ENCODE measurements at places on chromosomes 5 and 9. TPM values are rescaled to one million over a fixed set of nuclear protein-coding genes. Genes with fewer than 3 reads are reported as not detected.

DNA sequence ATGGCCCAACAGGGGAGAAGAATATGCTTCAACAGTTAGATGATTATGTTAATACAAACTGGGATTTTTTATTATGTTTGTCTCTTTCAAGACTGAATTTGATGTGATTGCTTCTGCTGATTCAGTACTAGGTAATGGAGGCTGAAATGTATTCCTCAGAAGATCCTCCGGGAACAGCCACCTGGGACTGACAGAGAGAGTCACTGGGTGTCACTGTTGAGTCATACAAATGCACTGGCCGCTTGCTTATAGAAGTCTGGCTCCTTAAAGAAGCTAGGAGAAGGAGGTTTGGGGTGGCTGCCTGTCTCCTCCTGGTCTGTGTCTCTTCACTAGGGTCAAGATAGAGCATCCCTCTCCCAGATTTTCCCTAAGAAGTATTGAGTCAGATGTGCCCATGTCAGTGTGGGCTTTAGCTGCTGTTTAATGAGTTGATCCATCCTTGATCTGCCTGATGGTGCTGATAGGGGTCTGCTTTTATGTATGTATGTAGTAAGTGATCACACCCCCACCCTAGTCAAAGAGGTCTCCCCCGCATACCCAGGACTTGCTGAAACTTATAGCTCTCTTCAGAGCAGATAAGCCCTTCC lies 773.4 kb downstream of the BRINP1 start:
- no peak for DNase-seq

The ORM2 gene
- total RNA-seq = not detected

The SLC34A3 gene
- not detected for total RNA-seq

The ATP6V0E1 gene
- 319 TPM for total RNA-seq

DNA sequence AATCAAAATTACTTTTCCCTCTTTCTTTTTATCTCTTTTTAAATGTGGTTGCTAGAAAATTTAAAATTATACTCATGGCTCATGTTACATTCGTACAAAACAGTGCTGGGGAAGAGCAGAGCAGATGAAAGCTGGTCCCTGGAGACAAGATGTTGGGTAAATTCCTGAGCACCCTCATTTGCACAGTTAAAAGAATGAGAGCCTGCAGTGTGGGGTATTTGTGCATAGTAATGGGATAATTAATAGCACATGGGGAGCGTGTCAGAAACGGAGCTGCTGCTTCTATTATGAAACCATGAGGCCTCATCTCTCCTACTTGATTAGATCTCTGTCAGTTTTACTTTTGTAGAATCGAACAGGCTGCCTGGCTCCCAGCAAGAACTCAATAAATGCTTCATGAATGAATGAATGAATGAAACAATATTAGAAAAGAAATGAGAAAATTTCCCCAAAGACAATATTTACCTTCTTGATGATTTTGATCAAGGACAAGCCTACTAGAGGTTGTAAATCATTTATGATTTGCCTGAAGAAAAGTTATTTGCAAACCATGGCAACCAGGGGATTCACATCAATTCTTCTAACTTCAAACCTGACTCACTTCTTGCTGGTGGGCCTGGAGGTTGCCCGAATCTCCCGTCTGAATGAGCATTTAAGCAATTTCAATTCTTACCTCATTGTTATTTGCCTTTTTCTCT lies 177.2 kb upstream of the TUT7 start:
- DNase-seq = no peak

The KLF4 gene
- 386 TPM for total RNA-seq

GRCh38 chr5:95281226-95281625 lies 3.7 kb downstream of the MCTP1 start:
- no peak for DNase-seq

DNA sequence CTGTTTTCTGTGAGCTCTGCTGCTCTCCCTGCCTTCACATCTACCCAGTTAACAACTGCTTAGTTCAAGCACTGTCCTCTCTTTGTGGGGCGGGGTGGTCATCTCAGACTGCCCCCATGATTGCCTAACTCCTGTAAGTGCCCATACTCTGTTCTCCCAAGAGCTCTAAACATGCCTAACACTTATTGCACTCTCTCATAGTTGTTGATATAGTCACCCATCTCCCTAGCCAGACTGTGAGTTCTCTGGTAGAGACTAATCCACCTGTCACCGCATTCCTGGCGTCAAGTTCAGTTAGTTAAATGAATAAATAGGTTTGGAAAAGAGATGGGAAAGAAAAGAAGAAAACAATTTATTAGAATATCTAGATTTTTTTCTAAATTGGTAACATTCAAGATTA lies 18.3 kb upstream of the MUSK start:
- DNase-seq = no peak

GRCh38 chr9:95005278-95006143 lies 279.0 kb downstream of the AOPEP start:
- DNase-seq = no peak

DNA sequence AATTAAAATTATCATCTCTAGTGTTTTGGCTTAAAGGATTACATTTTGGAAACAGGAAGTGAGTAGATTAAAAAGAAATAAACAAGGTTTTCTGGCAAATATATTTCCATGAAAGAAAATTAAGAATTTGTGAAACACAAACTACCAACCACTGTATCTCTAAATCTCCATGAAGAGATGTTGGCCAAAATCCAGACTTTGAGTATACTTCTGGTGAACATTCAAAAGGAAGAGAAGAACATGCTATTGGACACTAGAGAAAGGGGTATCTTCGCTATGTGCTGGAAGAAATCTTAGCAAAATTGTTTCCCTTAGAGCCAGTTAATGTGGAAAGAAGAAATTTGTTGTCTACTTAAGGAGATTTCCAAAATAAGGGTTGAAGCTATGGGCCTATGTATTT lies 710.4 kb upstream of the CTNND2 start:
- DNase-seq = no peak

The AGPAT2 gene
- 547 TPM for total RNA-seq

- DNase-seq = no peak
Measured at GRCh38 chr5:143186623-143187022, 216.9 kb downstream of the NR3C1 start.

DNA sequence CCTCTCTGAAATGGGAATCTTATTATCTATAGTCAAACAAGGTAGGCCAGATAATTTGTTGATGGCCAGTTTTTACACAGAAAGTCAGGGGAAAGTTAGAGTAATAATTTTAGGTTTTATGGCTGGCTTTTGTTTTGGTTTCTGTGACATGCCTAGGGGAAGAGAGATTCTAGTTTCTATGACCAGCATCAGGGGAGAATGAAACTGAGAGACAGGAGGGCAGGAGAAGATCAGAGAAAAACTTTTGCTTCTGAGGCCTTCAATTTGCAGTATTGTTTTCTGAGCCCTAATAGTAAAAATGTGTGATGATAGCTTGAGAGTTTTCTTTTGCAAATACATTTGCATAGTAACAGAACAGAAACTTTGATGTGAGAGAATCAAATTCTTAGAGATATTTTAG lies 564.3 kb downstream of the ZNF608 start:
- no peak for DNase-seq

- DNase-seq = peak; percentile 72
Measured at GRCh38 chr9:121837113-121837961, 185.9 kb downstream of the DAB2IP start.

DNA sequence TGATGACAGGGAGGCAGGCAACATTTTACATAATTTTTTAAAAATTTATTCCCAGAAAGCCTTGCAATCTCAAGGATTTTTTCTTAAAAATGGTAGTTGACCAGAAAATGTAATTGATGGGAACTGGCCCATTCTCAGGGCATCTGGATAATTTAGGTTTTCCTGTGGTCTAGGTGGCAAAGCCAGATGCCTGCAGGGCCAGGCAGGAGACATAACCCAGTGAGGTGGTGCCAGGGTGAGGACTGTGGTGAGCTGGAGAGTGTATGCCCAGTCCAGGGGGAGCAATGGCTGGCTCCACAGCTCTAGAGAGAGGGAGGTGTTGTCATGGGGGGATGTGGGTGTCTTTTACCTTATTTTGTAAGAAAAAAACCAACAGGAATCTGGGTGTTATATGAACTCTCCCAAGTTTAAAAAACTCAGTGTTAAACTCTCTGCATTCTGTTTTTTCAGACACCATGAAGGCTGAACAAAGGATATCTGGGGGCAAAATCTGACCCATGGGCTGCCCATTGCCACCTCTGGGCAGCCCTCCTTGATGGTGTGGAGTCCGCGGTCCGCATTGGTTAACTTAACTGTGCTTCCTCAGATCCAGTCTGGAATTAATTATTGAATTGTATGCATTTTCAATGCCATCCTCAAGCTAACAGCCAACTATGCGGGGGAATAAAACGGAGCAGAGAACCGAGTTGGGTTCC lies 43.9 kb downstream of the BOD1 start:
- no peak for DNase-seq

DNA sequence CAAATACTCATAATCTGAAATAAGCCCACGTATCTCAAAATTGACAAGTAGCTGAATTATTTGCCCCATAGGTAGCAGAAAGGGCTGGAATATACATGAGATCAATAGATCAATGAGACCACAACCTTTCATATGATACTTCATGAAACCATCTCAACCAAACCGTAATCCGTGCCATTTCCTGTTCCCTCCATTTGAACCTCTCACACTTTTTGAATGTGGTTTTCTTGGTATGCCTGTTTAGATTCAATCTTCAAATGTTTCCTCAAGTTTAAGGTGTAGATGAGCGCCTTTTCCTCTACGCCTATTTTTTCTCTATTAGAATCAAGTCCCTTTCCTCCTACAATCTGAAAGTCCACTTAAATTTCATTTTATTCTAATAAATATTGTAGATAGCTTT lies 805.5 kb downstream of the EFNA5 start:
- DNase-seq = no peak

DNA sequence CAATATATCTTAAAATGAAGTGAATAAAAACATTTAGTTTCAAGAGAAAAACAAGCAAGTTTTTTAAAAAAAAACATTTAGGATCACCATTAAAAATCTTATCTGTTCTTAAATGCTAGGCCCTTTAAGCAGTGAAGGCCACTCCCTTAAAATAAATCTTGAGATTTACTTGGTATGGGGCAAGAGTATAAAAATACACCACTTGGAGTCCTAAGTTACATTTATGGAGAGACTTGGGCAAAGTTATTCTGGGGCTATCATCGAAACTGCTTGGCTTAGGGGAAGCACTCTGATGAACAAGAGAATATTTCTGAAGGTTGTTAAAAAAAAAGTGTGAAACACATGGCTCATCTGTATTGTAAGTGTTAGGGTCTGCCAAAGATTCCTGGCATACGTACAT lies 97.4 kb downstream of the NR3C1 start:
- no peak for DNase-seq

The BTNL8 gene
- total RNA-seq = 0.96 TPM

GRCh38 chr5:2841208-2841607 lies 89.7 kb upstream of the IRX2 start:
- DNase-seq = no peak

DNA sequence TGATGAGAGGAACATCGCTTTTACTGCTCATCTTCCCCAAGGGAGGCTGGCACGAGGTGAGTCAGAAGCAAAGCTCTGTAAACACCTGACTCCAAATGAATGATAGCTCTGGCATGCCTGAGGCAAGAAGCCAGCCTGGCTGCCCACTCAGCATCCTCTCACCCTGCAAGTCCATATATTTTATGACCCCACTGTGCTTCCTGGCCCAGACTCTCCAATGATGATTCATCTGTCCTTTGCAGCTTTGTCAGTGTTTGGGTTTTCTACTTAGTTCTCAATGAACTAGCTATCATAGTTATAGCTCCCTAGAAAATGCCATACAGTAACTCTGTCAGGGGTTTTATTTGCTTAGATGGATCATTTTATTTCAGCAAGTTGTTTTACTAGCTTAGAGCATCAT lies 52.1 kb upstream of the FSTL4 start:
- DNase-seq = no peak

DNA sequence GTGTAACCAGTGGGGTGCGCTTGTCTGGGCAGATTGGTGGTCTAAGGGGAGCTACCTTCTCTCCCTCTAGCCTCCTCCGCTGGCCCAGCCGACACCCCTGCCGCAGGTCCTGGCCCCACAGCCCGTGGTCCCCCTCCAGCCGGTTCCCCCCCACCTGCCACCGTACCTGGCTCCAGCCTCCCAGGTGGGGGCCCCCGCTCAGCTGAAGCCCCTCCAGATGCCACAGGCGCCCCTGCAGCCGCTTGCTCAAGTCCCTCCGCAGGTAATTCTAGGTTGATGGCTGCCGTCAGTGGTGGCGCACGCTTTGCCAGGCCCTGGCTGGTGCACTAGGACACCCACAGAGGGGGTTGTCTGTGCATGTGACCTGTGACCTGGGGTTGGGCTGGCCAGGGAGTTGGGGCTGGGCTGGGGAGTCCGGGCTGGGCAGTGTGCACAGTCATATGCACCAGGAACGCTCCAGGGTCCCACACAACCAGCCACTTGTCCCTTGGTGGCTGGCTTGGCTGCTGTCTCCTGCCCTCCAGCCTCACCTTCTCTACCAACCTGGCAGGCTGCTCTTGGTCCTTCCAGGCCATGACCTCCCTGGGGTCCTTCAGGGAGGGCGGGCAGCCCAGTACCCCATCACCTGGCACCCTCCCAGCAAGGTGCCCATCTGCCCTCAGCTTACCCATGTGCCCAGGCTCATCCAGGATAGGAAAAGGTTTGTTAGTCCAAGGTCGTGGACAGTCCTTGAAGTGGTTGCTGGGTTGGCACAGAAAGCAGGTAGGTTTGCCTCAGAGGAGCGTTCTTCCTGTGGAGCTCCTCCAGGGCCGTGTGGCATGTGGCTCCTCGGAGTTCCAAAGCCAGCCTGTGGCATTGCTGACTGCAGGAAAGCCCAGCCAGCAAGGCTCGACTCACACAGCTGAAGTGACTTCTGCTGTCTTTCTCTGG lies 73.2 kb downstream of the WNK2 start:
- DNase-seq = peak; percentile 86

GRCh38 chr9:75467142-75467541 lies 378.8 kb downstream of the OSTF1 start:
- DNase-seq = no peak

GRCh38 chr9:14147738-14148137 lies 166.2 kb downstream of the NFIB start:
- DNase-seq = no peak

- DNase-seq = no peak
Measured at GRCh38 chr9:124032247-124032646, 20.7 kb downstream of the LHX2 start.

- DNase-seq = no peak
Measured at GRCh38 chr9:91734371-91734981, 215.6 kb downstream of the ROR2 start.

The IL3 gene
- total RNA-seq = not detected

The ZNF366 gene
- 13.8 TPM for total RNA-seq

GRCh38 chr5:158451203-158451992 lies 592.5 kb upstream of the CLINT1 start:
- no peak for DNase-seq

The IFNK gene
- not detected for total RNA-seq
